A549 treated with CORT108297 at 1 μM for 4 hours (cell line): ENCODE measurements at places on chromosomes 7 and 10. TPM values are rescaled to one million over a fixed set of nuclear protein-coding genes. Genes with fewer than 3 reads are reported as not detected.

The GRID1 gene
- 0.18 to 0.44 TPM (median 0.24 TPM) in 5 replicates for total RNA-seq

The AGAP9 gene
- 9.1 to 11.7 TPM (median 10.3 TPM) in 5 replicates for total RNA-seq

The CAPZA2 gene
- 112 to 183 TPM (median 116 TPM) in 5 replicates for total RNA-seq

The PTPN12 gene
- total RNA-seq, result 48.6 to 81.2 TPM (median 55.5 TPM) in 5 replicates

The PDCD11 gene
- 37.9 to 41.3 TPM (median 41.0 TPM) in 5 replicates for total RNA-seq

The CALCR gene
- total RNA-seq, result 0.02 TPM in 1 of 5 replicates, not detected in the others
